ENCODE measurements at places on chromosomes 7 and 10.

DNA sequence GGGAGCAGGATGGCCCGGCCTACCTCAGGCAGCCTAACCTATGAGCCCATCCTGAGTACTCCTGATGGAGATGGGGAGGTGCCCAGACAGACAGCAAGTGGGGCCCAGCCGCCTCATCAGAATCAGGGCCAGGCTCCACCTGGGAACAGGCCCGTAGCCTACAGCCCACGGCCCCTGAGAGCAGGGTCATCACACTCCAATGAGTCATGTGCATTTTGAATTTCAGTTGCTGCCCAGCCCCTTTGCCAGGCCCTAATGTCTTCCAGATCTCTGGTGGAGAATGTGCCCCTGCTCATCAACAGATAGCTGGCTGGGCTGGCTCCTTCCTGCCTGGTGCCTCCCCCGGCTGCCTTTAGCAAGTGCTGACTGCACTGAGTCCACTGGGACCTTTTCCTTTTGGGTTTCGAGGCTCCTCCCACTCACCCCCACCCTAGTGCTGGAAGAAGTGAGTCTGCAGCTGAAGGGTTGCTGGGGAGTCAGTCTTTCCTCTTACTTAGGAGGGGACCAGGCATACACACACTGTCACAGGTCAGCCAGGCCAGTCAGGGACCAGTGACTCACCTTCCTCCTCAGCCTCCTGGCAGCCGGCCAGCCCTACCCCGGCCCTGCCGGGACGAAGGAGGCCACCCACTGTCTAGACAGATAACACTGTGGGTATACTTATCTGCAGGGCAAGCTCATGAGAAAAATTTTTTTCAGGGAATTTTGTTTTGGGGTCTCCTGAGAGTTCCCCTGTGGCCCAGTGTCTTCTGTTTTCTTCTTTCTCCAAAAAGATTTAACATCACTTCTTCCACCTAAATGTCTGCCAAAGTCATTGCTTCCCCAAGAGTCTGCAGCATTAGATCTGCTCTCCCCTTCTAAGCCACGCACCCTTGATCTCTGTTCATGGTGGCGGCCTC, 9.1 kb upstream of the ASIC3 start:
- peak; percentile 88 for DNase-seq

DNA sequence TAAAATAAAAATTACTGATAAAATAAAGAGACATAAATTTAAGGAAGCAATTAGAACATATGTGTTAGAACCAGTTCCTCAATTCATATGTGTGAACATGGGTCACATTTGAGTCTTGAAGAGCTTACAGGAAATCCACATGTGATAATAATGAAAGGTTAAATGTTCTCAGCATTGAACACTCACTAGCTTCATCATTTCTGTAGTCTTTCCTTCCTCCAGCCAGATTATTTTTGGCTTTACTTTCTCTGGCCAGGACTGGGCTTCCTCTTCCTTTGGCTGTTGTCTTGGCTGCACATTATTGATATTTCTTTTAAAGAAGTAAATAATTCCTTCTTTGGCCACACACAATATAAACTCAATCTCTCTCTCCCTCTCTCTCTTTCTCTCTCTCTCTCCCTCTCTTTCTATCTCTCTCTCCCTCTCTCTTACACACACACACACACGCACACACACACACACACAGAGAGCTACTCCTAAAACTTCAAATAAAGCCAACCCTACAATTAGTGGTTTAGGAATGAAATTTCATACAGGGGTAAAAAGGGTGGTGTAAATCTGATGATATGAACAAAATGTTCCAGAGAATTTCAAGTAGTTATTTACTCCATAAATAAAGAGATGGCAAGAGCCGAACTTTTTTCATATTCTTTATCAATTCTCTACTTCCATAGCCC, 171.2 kb downstream of the REEP3 start:
- DNase-seq, result no peak

DNA sequence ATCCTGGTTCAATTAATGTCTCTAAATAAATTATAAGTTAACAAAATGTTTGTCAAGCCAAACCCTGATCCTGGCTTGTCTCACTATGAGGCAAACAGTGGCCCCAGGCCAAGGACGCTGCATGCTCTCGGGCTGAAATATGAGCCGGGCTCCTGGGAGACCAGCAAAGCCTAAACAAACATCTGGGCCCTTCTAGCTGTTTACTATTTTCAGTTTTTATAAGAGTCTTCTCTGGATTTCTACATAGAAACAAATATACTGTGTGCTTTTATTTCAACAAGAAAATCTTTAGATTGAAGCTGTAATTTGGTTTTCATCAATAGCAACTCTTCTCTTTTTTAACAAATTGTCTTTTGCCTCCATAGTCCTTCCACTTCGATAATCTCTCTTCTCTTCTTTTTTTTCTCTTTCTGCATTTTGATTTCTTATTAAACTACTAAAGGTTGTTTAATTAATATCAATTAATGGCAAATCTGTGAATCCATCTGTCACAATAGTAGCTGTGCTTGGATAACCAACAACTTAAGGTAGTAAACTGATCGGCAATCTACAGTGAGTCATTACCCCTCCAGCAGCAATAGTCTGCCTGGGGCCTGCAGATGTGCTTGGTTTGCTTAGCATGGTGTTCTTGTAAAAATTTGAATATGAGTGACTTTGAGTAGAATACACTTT, 83.3 kb upstream of the DNAJC1 start:
- DNase-seq, result no peak

- DNase-seq, result no peak
Observed at GRCh38 chr10:93850031-93851015, 43.5 kb upstream of the SLC35G1 start.

DNA sequence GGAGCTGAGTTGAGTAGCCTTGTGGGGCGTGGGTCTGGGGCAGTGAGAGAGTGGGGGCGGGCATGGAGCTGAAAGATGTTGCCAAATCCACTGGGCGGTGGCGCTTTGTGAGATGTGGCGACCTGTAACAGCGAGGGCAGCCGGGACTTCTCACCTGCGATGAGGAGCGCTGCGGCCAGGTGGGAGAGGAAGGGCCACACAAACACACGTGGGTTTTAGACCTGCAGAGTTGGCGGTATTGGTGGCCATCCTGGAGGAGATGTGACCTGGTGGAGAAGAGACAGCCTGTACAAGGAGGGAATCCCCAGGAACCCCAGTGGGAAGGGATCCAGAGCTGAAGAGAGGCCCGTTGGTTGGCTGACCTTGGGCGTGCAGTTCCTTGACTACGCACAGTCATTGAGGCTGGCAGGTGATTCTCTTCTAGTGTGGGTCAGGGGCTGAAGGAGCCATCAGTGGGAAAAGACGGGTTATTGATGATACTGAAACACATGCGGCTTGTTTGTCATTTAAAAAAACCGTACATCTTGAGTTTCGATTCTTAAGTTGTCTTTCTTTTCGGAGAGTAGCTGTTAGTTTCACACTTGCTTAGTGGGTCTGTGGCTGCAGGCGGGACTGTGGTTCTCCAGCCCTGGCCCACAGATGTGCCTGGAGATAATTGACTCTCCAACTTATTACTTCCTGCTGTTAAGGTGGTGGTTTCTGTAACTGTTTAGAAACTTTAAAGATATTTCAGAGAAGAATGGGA, 2.4 kb downstream of the CHST12 start:
- DNase-seq, result peak; percentile 92
